Suppressor macrophage (primary cell): ENCODE measurements at places on chromosomes 12 and 14.

GRCh38 chr14:68401855-68402254, 391.0 kb downstream of the ZFP36L1 start:
- DNase-seq, result no peak

DNA sequence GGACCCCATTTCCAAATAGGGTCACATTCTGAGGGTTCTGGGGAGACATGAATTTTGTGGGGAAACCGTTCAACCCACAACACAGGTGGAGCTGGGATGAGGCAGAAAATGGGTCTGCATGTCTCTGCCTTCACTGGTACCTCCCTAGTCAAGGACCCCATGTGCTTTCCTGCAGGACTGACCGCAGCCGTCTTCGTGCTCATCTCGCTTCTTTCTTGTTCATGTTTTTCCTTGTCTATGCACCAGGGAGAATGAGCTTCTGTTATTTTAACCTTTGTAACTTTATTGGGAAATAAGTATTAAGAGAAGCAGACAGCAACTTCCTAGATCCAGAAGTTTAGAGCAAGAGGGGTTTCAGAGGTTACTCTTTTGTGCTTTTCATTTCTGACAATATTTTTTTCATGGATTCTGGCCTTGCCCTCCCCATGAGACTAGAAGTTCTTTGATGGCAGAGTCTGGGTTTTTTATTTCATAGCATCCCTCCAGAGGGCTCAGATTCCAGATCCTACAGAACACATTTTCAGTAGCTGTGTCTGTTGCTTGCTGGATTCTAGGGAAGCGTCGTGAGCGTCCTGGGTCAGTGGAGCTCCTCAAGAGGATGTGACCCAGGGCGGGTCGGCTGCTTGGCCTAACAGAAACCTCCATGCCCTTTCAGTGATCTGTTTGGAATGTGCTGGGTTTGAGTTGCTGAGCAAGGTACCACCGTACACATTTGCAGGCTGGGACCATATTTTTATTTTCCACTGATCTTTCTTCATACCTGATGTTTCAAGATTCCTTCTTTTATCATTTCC, 104.2 kb downstream of the ADGRD1 start:
- DNase-seq, result no peak

- DNase-seq, result no peak
These were observed 63.9 kb upstream of the GALNT9 start for GRCh38 chr12:132393245-132393795.

DNA sequence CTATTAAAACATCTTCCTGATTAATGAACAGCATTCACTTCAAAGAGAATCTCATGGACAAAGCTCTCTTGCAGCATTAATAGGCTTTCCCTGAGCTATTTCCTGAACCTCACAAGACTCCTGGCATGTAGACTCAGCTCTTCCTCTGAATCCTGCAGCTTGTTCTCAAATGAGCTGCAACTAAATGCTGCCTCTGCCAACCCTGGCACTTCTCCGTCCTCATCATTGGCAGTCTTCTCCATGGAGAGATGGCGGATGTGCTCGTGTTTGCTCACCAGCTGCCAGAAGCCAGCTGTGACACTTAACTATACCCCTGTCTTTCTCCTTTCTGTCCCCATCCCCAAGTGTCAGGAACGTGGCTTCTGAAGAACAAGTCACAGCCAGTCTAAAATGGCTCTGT, 232.1 kb downstream of the FOXN3 start:
- DNase-seq, result no peak

GRCh38 chr14:100546051-100546443, 41.2 kb downstream of the BEGAIN start:
- peak; percentile 58 for DNase-seq
